Tibial nerve (tissue), 4 donors: ENCODE measurements at places on chromosomes 6 and 20. TPM values are rescaled to one million over a fixed set of nuclear protein-coding genes. Genes with fewer than 3 reads are reported as not detected.

The MMP24 gene
- not detected for total RNA-seq

The PM20D2 gene
- 28.2 TPM for total RNA-seq

The BHLHE23 gene
- not detected for total RNA-seq

The BAG2 gene
- total RNA-seq = 7.5 TPM

The APOBEC2 gene
- not detected for total RNA-seq

GRCh38 chr6:30041821-30042220 is 19.2 kb upstream of the POLR1H start:
- no peaks in the 10 kb centered on the region for H3K36me3 ChIP-seq
- no peak overlapping the region for H3K4me3 ChIP-seq
- no peak overlapping the region for H3K27ac ChIP-seq
- DNase-seq = no peak

GRCh38 chr6:93343476-93343875 is 75.9 kb downstream of the EPHA7 start:
- H3K27me3 ChIP-seq = no peaks in the 10 kb centered on the region
- no peak overlapping the region for H3K27ac ChIP-seq

GRCh38 chr6:74182992-74183391 is 487.0 kb downstream of the CD109 start:
- no peaks in the 10 kb centered on the region for H3K27me3 ChIP-seq
- no peak overlapping the region for H3K27ac ChIP-seq
- no peak overlapping the region for H3K4me3 ChIP-seq
- no peaks in the 10 kb centered on the region for H3K36me3 ChIP-seq
- no peak for DNase-seq

DNA sequence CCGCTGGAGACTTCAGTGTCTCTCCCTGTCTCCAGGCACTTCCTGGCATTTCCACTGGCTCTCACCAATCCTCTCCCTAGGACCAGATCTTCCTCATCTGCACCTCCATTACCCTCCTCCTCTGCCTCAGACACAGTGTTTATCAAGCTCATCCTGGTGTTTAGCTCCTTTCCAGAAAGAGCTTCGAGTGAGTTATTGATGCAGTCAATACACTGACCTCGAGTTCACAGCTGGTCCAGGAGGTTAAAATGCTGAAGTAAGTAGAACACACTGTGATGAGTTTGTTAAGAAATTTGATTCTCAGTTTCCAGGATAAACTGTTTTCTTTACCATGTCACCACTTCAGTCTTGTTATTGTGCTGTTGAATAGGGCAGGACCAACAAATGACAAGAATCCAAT is 42.1 kb upstream of the ARMC2 start:
- H3K27me3 ChIP-seq = no peaks in the 10 kb centered on the region
- DNase-seq = no peak
- no peak overlapping the region for H3K4me3 ChIP-seq
- no peaks in the 10 kb centered on the region for H3K4me1 ChIP-seq
- H3K27ac ChIP-seq = no peak overlapping the region

GRCh38 chr6:4371207-4371921 is 236.0 kb upstream of the ECI2 start:
- no peaks in the 10 kb centered on the region for H3K36me3 ChIP-seq
- no peaks in the 10 kb centered on the region for H3K4me1 ChIP-seq
- H3K4me3 ChIP-seq = no peak overlapping the region
- H3K27me3 ChIP-seq = no peaks in the 10 kb centered on the region
- H3K27ac ChIP-seq = no peak overlapping the region
- no peak for DNase-seq

DNA sequence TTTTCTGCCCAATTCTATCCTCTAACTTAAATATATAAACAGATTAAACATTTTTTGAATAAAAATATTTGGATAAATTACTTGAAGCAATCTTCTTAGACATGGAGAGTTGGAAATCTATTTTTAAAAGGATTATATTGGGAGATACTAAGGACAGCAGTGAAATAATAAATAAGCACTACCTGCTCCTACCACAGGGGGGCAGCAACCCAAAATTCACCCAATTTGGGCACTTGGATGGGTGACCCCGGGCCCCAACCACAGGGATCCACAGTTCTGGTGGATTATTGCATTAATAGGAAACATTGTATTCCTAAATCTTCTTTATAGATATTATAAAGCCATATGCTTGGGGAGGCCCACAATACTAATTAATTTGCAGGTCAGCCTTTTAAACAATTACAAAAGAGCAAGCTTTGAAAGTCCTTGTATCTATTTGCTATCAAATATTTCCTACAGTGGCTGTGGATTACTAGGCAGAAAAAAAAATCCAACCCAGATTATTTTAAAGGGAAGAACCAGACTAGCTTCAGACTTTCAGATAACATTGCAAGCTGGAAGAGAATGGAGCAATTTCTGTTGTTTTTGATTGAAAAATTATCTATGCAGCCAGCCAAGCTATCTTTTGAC is 66.4 kb upstream of the PDE10A start:
- H3K27ac ChIP-seq = no peak overlapping the region
- no peaks in the 10 kb centered on the region for H3K36me3 ChIP-seq
- no peak overlapping the region for H3K4me3 ChIP-seq
- DNase-seq = peak; percentile 43

DNA sequence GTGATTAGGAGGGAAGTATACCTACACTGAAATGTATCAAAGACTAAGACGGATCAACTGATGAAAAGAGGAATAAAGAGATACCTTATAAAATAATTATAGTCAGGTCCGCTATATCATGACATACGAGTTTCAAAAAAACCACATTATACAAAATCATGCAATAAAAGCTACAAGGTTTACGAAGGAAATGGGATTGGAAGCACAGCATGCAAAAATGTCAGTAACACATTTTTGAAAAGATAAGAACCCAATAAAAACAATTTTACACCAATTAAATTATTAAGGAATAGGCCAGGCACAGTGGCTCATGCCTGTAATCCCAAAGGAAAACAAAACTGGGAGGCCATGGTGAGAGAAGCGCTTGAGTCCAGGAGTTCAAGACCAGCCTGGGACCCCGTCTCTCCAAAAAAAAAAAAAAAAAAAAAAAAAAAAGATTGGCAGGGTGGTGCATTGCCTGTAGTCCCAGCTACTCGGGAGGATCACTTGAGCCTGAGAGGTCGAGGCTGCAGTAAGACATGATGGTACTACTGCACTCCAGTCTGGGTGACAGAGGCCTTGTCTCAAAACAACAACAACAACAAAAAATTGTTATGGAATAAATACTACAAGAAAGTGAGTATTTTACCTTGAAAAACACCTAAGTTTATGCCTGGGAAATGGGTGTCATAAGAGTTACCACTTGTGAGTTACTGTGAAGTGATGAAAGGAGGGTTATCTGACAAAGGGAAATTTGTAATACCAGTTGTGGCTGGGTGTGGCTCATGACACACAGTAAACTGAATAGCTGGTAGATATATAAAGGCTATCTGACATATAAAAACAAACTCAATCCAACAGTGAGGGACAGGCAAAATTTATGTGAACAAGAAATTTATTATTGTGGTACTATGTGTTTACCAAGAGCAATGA is 45.2 kb downstream of the RANBP9 start:
- no peak overlapping the region for H3K27ac ChIP-seq
- no peaks in the 10 kb centered on the region for H3K4me1 ChIP-seq
- H3K36me3 ChIP-seq = peaks cover 5% of the 10 kb centered on the region
- DNase-seq = no peak
- H3K27me3 ChIP-seq = no peaks in the 10 kb centered on the region

- no peaks in the 10 kb centered on the region for H3K4me1 ChIP-seq
- H3K27ac ChIP-seq = no peak overlapping the region
- no peak overlapping the region for H3K4me3 ChIP-seq
- no peak for DNase-seq
These were observed 519.4 kb upstream of the JAG1 start for GRCh38 chr20:11193241-11193640.

DNA sequence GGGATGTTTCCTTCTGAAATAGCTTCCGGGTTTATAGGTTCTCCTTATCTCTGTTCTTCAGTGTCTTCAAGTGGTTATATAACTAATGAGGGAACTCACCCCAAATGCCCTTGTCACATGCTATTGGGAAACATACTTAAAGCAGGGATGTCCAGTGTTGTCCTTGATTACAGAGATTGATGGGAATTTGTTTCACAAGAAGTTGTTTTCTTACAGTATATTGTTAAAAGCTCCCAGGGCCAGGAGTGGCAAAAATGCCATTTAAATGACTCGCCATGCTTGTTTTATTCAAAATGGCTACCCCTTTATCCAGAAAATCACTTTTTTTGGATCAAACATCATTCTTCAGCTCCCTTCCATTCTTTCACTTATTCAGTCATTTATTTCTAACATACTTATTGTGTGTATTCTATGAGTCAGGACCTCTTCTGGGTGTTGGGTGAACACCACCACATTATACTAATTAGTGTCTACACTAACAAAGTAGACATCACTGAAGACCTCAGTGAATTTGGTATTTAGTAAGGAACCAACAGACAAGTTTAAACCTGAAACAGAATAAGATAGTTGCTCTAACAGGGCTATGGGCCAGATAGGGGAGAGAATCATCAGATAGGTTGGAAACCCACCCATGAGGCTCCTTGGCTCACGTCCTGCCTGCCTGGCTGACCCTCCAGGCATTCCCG is 791.1 kb downstream of the MAFB start:
- DNase-seq = no peak
- peaks cover 13% of the 10 kb centered on the region for H3K4me1 ChIP-seq
- H3K27me3 ChIP-seq = no peaks in the 10 kb centered on the region
- H3K4me3 ChIP-seq = no peak overlapping the region
- H3K27ac ChIP-seq = no peak overlapping the region

DNA sequence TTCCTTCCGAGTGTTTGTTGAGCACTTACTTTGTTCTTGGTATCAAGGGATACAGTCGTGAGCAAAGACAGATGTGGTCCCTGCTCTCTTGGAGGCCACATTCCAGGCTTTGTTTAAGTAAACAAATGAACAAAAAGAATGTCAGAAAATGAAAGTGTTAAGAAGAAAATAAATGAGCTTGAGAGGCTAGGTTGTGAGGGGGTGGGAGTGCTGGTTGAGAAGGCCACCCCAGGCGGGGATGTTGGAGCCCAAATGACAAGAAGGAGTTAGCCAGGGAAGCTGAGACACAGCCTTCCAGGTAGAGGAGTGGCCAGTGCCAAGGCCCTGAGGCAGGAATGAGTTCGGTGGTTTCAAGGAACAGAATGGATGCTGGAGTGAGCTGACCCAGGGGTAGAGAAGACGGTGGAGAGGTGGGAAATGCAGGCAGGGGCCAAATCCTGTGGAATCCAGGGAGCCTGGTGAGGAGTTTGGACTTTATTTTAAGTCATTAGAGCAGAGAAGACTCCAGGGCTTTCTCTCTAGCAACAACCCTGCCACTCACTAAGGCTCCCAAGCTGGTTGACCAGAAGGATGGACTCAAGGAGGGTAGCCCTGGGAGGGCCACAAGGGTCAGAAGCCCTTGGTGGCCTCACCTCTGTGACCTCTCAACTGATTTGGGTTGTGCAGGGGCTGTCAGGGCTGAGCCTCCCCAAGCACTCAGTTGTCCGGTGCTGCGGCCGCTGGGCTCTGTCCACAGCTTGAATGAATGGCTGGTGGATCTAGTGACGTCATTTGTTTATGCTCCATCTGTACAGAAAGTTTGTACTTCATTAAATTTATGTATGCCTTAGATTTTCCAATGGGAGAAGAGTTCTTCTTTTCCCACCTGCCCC is 66.0 kb upstream of the STX16 start:
- no peaks in the 10 kb centered on the region for H3K27me3 ChIP-seq
- H3K4me1 ChIP-seq = no peaks in the 10 kb centered on the region
- no peak for DNase-seq
- H3K4me3 ChIP-seq = no peak overlapping the region

GRCh38 chr20:17357238-17357637 is 130.4 kb downstream of the PCSK2 start:
- no peak overlapping the region for H3K27ac ChIP-seq
- DNase-seq = no peak
- no peaks in the 10 kb centered on the region for H3K36me3 ChIP-seq
- H3K4me1 ChIP-seq = no peaks in the 10 kb centered on the region

GRCh38 chr6:154447954-154448353 is 62.5 kb downstream of the CNKSR3 start:
- no peak overlapping the region for H3K4me3 ChIP-seq
- no peaks in the 10 kb centered on the region for H3K4me1 ChIP-seq
- no peak for DNase-seq
- no peaks in the 10 kb centered on the region for H3K36me3 ChIP-seq
- no peak overlapping the region for H3K27ac ChIP-seq

DNA sequence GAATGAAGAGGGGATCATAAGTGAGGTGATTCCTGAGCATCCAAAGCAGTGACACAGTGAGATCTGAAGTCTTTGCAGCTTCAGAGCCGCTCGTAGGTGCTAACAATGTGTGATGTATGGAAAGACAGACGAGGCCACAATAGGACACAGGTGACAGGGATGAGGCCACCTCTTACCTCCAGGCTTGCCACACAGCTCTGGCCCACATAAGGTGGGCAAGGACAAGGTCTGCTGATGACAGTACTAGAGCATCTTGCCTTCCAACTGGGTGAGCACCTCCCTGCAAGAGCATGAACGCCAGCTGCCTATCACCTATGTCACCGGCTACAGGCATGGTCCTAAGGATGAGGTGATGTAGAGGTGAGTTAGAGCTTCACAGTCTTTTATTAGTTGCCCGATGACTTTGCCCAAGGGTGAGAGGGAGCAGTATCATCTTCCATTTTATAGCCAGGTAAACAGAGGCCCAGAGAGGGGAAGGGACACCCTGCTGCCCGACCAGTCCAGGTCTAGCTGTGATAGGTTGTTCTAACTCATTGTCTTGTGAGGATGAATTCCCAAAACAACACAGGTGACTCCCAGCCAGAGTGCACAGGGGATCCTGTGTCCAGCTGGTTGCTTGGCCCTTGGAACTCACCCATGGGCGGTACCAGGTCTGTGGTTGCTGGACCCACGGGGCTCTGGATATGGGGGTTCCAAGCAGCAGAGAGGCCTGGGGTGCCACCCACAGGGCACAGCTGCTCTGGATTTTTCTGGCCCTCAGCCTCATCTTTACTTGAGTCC is 6.2 kb upstream of the TGM6 start:
- H3K4me3 ChIP-seq = no peak overlapping the region
- H3K27me3 ChIP-seq = no peaks in the 10 kb centered on the region
- no peak for DNase-seq
- no peaks in the 10 kb centered on the region for H3K4me1 ChIP-seq

DNA sequence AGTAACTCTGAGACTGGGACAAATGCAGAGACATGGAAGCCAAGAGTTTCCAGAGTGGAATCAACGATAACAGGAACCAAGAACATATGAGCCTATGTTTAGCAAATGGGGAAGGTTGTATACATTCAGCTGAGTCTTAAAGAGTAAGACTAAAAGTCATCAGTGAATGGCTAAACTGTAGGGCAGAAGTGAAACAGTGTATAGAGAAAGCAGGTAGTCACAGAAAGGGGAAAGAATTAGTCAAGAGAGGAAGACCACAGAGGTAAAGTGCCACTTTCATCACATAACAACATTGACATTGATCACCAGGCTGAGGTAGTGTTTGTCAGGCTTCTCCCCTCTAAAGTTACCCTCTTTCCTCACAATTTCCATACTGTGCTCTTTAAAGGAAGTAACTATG is 306.5 kb upstream of the SPTLC3 start:
- H3K36me3 ChIP-seq = no peaks in the 10 kb centered on the region
- no peaks in the 10 kb centered on the region for H3K4me1 ChIP-seq
- no peak overlapping the region for H3K4me3 ChIP-seq
- DNase-seq = no peak
- no peaks in the 10 kb centered on the region for H3K27me3 ChIP-seq

GRCh38 chr20:41387444-41387851 is 20.8 kb upstream of the EMILIN3 start:
- H3K36me3 ChIP-seq = no peaks in the 10 kb centered on the region
- peaks cover 37% of the 10 kb centered on the region for H3K4me1 ChIP-seq
- no peaks in the 10 kb centered on the region for H3K27me3 ChIP-seq
- H3K27ac ChIP-seq = peak overlapping the region; percentile 35
